ENCODE measurements at places on chromosomes 6 and 20.

DNA sequence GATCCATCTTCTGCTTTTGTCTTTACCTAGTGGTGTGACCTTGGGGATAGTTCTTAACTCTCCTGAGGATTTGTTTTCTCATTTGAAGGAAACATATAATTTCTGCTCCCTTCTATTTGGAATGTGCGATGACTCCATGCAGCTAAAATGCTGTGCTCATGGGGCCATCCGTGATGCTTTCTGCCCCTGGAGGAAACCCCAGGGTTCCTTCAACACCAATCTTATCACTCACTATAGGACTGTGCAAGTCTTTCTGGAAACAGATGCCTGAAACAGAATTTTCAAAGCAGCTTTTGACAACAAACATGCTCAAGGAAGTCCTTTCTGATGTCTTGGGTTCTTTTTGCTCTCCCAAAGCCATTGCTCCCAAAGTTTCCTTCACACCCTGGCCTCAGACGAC, 128.8 kb upstream of the GGTLC1 start:
- no peak for DNase-seq

- no peak for DNase-seq
Measured at GRCh38 chr6:108619431-108620197, 58.9 kb downstream of the FOXO3 start.

GRCh38 chr6:6546318-6547109, 42.0 kb upstream of the LY86 start:
- peak; percentile 47 for DNase-seq

- DNase-seq, result no peak
Measured at GRCh38 chr6:157267654-157268053, 55.7 kb downstream of the TMEM242 start.

GRCh38 chr20:57698867-57699275, 10.9 kb downstream of the PMEPA1 start:
- no peak for DNase-seq

GRCh38 chr6:126446248-126446647, 106.3 kb downstream of the CENPW start:
- DNase-seq, result no peak

DNA sequence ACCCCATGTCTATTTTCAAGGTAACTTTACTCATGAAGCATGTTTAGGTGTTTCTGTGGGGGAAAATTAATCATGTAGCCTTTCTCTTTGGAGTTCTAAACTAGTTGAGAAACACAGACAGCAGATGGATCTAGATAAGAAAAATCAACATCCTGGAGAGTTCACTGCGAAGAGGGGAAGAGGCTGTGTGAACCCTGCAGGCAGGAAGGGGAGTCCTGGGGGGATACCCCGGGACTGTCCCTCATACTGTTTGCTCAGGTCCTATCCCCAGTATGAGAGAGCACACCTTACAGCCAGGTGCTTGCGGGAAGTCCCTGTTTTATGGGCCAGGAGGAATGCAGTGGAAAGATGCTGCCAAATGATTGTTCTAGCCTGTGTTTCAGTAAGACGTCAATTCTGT, 32.7 kb downstream of the CHMP4B start:
- no peak for DNase-seq

DNA sequence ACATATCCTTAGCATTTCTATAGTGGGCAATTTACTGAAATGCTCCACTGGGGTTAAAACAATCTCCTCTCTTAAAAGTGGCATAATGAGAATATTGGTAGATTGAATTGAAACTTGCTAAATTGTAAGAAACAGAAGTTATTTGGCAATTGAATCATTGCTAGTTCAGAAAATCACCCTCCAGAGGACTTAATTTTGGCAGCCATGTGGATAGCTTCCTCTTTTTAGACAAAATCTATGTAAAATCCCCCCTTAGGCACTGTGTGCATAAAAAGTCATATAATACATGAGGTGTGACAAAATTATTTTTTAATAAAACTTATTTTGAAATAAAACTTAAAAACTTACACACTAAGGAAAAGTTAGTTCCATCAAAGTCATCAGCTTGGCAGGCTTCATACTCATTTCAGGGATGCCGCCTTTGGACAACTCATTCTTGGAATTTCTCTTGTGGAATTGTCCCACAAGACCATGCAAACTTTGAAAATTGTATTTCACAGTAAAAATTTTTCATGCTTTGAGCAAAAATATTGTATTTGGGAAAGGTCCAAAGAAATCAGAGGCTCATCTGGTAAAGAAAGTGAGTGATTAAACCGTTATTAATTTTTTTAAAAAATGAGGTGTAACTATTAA, 473.0 kb downstream of the BCKDHB start:
- DNase-seq, result no peak

- DNase-seq, result no peak
Measured at GRCh38 chr6:89415185-89415584, 3.1 kb upstream of the RRAGD start.

- no peak for DNase-seq
Measured at GRCh38 chr20:3797592-3798372, 1.7 kb downstream of the CDC25B start.

DNA sequence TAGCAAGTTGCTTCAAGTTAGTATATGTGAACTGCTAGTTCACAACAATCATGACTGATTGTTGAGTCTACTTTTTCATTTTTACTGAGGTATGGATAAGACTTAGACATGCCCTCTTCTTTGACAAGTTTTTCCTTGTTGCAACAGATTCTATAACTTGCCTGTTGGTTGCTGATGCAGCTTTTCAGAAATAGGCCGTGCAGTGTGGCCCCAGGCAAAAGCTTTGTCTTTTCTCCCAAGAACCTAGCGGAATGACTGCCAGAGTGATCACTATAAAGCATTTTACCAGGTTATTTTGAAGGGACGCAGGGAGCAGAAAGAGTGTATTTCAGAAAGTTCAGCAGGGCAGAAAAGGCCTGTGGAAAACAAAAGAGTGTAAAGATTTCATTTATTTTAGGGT, 16.0 kb downstream of the HECA start:
- no peak for DNase-seq

GRCh38 chr20:25044261-25044560, 13.7 kb downstream of the ACSS1 start:
- DNase-seq, result no peak

GRCh38 chr6:151379933-151380847, 11.2 kb downstream of the ZBTB2 start:
- peak; percentile 55 for DNase-seq

DNA sequence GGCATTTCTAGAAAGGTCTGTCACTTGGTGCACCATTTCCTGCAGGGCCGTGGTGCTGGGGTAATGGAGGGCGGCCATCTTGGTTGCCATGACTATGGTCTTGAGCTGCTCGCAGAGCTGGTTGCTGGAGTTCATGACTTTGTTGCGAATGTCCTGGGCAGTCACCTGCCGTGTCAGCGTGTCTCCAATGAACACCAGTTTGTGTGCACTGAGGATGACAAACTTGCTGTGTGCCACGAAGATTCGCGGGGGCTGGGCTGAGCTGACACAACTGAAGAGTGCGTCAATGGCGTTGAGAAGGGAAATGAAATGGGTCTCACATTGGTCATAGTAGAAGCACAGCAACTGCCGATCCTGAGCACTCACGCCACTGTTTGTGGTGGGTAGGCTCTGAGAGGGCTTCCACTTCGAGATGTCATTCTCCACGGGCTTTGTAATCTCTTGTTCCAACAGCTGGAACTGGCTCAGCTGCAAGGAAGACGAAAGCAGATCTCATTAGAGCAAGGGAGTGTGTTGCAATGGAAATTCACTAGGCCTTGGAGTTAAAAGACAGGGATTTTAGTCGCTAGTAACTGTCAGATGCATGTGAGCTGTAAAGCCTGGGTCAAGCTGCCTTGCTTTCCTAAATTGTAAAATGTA, 47.1 kb downstream of the NEDD9 start:
- DNase-seq, result no peak

- DNase-seq, result peak; percentile 43
Measured at GRCh38 chr20:57622579-57623381, 2.6 kb upstream of the ZBP1 start.

DNA sequence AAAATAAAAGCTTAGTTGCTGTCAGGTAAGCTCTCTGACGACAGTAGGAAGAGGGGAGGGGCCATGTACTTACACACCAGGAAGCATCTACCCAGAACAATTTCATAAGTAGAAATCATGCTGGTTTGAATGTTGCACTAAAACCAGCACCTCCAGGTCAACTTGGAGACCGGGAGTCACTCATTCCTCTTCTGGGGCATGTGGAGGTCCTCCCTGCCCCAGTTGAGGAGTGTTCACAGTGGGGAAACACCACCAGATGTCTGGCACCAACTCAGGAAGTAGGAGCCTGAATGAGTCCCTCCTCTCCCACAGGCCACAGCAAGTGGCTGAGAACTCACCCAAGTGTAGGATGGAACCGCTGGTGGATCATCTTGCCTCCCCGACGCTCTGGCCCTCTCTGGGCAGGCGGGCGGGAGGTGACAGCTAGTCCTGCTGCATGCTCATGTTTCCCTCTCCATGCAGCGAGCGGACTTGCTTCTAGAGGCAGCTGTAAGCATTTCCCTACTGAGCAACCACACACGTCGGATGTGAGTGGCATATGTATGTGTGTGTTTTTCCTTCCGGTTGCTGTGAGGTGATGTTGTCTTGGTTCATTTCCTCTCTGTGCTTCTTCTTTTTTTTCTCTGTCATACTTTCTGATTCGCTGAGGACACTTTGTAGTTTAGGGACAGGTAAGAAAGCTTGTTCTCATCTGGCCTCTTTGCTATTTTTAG, 149.5 kb upstream of the NEDD9 start:
- peak; percentile 88 for DNase-seq

GRCh38 chr6:37207903-37208456, 38.0 kb downstream of the PIM1 start:
- DNase-seq, result peak; percentile 90

- no peak for DNase-seq
Measured at GRCh38 chr6:64334636-64335035, 699.0 kb downstream of the PHF3 start.

DNA sequence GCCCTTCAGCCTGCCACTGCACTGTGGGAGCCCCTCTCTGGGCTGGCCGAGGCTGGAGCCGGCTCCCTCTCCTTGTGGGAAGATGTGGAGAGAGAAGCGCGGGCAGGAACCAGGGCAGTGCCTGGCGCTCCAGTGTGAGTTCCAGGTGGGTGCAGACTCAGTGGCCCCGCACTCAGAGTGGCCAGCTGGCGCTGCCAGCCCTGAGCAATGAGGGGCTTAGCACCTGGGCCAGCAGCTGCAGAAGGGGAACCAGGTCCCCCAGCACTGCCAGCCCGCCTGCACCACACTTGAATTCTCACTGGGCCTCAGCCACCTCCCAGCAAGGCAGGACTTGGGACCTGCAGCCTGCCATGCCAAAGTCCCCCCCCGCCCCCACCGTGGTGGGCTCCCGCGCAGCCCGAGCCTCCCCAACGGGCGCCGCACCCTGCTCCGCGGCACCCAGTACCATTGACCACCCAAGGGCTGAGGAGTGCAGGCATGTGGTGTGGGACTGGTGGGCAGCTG, 205.9 kb downstream of the CLVS2 start:
- no peak for DNase-seq

All from suppressor macrophage (primary cell).